ENCODE measurements at places on chromosomes 1 and 21.

DNA sequence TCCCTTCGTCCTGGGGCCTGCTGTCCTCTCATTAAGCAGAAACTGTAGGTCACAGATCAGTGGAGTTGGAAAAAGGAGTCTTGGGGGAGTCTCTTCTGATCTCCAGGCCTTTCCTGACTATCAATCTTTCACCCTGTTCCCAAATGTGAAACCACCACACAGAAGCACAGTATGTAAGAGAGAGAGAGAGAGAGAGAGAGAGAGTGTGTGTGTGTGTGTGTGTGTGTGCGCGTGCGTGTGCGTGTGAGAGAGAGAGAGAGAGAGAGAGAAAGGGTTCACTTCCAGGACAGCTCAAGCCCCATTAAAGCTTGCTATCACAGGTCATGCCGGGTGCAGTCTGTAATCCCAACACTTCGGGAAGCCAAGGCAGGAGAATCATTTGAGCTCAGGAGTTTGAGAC, 1.5 kb upstream of the TTC24 start:
- DNase-seq: no peak

DNA sequence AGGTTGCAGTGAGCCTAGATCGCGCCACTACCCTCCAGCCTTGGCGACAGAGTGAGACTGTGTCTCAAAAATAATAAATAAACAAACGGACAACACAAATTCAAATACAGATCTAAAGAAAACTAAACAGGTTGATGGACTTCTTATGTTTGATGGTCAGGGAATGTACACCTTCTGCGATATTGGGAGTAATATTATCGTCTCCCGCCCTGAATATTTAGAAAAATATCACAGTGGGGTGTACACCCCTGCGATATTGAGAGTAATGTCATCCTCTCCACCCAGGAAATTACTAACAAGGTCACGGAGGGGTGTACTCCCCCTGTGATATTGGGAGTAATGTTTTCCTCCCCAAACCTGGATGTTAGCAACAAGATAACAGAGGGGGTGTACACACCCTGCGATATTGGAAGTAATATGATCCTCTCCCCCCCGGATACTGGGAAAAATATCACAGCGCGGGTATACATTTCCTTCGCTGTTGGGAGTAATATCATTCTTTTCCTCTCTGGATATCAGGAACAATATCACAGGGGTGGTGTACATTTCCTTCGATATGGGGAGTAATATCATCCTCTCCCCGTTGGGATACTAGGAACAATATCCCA, 1.4 kb upstream of the CFAP298 start:
- DNase-seq: no peak

- no peak for DNase-seq
These were observed 11.4 kb upstream of the TBX15 start for GRCh38 chr1:118999348-119000071.

- DNase-seq: peak; percentile 31
These were observed 5.2 kb downstream of the COQ8A start for GRCh38 chr1:226945106-226945857.

DNA sequence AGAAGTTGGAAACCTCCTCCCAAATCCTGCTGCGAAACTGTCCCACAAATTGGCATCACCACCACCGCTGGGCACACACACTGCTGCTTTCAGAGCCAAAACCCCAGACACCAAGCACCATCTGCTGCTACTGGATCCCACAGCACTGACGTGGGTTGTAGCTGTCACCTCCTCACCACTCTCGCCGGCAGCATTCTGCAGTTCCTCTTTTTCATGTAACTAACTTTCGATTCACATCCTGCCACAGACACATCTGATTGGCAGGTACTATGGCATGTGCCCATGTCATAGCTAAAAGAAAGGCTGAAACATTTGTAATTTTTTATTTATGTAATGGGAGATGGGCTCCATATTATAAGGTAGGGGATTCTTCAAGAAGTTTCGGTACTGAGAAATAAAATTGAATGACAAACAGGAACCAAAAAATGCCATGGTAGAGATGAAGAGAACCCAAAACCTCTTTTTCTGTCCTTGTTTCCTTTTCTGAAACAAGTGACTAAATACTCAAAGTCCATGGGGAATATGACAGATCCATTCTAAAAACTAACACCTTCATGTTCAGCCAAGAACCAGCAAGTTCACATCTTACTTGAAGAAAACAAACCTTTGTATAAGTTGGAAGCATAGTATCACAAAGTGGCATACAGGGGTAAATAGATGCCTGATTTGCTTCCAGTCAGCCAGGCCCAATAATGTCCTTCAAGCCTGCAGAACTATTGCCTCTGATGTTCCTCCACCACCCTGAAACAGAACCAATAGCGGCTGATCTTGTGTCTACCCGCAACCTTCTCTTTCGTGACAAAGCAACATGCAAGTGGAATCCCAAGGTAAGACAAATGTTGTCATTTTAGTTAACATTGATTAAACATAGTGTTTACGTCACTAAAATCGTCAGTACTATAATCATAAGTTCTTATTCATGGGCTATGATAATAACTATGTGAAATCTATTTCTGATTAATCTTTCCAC, 26.6 kb upstream of the RGS13 start:
- no peak for DNase-seq

DNA sequence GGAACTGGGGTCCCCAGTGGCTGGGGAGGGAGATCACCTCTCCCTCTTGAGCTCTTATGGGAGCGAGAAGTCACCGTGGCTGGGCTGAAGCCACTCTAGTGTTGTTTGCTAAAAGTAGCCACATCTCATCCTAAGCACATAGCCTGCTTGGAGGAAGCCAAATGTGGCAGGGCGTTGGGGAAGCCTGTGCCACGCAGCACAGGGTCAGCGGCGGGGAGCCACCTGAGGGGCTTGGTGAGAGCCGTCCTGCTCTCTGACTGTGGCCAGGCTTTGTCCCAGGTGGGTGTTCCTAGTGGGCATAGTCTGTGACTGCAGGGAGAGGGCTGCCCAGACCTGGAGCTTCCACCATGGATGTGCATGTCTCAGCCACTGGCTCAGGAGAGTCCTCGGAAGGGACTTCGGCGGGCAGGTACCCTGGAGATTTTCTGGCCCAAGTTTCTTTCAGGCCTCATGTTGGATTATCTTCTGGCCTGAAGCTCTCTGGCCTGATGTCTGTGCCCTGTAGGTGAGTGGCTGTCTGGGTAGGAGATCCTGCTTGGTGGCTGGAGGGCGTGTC, 38.9 kb downstream of the MORN1 start:
- DNase-seq: no peak

GRCh38 chr1:182786223-182786994, 3.2 kb upstream of the NPL start:
- peak; percentile 77 for DNase-seq

GRCh38 chr1:93394514-93394913, 48.8 kb downstream of the DR1 start:
- no peak for DNase-seq

GRCh38 chr1:47772960-47773682, 224.1 kb downstream of the TRABD2B start:
- DNase-seq: peak; percentile 4

Measured in NCI-H524 (cell line).